ENCODE measurements at places on chromosomes 1 and 21.

DNA sequence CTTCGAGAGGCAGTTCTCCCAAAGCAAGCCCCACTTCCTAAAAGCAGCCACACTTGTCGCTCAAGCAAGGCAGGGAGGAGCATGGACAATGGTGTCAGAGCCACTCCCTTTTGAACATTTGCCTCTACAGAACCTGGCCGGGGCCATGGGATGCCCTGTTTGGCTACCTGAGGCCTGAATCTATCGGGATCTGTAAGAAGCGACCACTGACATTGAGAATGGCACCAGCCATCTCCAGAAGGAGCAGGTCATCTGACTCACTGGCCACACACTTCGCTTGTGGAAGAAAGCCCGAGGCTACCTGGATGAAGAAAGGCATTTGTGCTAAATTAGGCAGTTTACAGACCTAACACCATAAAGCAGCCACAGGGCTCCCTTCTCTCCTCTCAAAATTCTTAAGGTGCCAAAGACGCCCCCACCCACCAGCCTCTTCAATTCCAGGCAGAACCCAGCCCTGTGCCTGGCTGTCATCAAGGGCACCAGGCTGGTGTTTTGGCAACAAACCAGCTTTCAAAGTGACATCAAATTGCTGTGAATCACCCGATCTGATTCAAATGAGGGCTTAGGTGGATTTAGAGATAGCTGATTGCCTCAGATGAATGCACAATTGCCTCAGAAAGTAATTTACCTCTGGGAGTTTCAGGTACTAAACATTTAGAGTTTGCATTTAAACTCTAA is 104.8 kb downstream of the ETS2 start:
- H3K27ac ChIP-seq: peak overlapping the region; percentile 92
- H3K4me1 ChIP-seq: peaks cover 84% of the 10 kb centered on the region
- no peak overlapping the region for H3K4me3 ChIP-seq
- DNase-seq: no peak
- H3K36me3 ChIP-seq: no peaks in the 10 kb centered on the region

DNA sequence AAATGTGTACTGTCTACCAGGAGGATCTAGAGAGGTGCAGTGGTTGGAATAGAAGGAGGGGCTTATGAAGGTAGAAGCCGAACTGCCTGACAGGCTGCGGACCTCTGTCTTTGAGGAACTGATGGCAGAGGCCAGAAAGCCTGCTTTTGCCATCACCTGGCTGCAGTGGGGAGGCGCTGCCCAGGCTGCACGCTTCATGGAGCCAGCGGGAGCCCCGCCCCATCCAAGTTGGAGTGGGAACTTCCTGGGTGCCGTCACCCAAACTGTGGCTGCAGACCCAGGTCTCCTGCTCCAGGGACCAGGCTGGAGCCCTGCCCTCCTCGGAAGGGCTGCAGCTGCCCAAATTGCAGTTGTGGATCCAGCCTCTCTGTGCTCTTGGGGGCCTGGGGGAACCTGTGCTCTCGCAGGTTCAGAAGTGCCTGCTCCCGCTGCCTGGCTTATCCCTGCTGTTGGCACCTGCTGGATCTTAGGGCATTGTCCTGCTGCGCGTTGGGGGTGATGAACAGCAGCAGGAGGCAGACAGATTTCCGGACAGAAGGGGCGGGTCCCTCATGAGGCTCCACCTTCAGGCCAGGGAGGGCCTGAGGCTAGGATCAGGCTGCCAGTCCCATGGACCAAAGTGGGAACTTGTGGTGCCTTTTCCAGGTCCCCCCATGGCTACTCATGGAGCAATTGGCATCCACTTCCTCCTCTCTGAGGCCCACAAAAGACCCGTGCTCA is 118.0 kb upstream of the PLPPR4 start:
- no peaks in the 10 kb centered on the region for H3K4me1 ChIP-seq
- H3K36me3 ChIP-seq: no peaks in the 10 kb centered on the region
- H3K27me3 ChIP-seq: no peaks in the 10 kb centered on the region
- DNase-seq: no peak
- no peak overlapping the region for H3K4me3 ChIP-seq

DNA sequence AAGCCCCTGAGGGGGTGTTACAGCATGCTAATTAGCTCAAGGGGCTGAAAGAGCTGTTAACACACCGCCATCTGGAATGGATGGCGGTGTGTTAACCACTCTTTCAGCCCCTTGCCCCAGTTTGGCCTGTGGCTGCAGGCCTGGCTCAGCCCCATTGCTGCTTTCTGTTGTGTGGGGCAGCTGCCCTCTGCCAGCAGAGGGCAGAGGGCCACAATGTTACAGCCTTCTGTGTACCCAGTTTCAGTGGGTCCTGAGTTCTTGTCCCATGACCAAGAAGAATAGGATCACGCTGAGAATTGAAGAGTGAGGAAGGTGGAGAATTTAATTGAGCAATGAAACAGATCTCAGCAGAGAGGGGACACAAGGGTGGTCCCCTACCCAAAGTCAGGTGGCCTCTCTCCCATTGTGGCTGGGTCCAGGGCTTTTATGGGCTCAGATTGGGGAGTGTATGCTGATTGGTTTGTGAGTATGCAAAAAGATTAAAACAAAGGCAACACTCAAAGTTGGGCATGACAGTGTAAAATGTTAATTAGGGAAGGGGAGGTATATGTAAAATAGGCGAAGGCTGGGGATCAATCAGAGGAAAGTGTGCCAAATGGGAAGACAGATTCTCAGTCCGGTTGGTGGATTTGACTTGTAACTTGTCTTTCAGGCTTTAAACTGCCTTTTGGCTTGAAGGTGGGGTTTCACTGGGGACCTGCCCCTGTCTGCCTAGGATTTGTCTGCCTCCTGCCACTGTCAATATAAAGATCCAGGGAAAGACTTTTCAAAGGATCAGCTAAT is 142.2 kb downstream of the RABGAP1L start:
- H3K4me3 ChIP-seq: no peak overlapping the region
- no peak for DNase-seq
- H3K36me3 ChIP-seq: peaks cover 17% of the 10 kb centered on the region
- H3K27me3 ChIP-seq: no peaks in the 10 kb centered on the region
- no peak overlapping the region for H3K27ac ChIP-seq
- H3K4me1 ChIP-seq: no peaks in the 10 kb centered on the region

DNA sequence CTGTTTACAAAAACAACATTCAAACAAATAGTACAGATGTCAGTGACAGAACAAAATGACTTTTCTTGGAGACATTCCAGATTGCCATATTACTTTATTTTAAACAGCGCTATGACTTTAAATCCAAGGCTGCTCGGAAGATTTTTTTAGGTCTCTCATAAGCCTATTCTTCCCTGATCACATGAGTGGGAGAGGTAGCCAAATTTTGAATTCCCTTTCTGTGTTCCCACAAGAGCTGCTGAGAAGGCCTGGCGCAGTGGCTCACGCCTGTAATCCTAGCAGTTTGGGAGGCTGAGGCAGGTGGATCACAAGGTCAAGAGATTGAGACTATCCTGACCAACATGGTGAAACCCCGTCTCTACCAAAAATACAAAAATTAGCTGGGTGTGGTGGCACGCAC is 53.7 kb downstream of the SLC35A3 start:
- no peaks in the 10 kb centered on the region for H3K27me3 ChIP-seq
- no peaks in the 10 kb centered on the region for H3K4me1 ChIP-seq
- no peak for DNase-seq
- H3K36me3 ChIP-seq: no peaks in the 10 kb centered on the region
- H3K4me3 ChIP-seq: no peak overlapping the region

DNA sequence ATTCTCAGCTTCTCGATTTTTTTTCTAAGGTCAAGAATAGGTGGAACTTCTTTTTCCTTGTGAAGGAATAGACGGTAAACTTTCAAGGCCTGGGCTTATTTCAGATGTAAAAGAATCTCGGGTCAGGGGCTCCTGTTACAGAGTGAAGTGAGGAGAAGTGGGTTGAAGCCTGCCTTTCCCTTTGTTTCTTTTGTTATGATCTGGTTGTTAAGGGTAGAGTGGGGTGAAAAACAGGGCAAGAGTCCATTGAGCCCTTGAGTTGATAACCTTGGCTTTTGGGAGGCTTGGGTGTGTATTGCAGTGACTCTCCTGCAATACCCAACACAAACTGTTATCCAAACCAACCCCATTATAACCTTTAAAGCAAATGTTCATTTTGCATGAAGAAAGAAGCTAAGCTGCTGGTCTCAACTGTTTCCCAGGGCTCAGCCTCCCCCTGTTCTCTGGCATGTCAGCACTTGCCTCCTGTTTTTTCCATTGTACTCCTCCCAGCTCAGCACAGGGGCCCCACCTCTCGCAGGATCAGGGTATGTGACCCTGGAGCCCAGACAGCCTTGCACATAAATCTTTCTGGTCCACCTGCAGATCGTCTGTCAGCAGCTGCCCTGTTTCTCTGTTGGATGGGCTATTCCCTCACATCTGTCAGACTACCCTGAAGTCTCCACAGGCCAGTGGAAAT is 102.4 kb downstream of the CACHD1 start:
- no peak overlapping the region for H3K4me3 ChIP-seq
- DNase-seq: no peak
- no peaks in the 10 kb centered on the region for H3K27me3 ChIP-seq
